Fibroblast of lung (primary cell): ENCODE measurements at places on chromosomes 12 and 14. TPM values are rescaled to one million over a fixed set of nuclear protein-coding genes. Genes with fewer than 3 reads are reported as not detected.

CHGA gene
- not detected in 2 replicates for total RNA-seq

REC8 gene
- 0.51 and 1.8 TPM in 2 replicates for total RNA-seq

VASH1 gene
- total RNA-seq = 4.5 and 6.2 TPM in 2 replicates

DNA sequence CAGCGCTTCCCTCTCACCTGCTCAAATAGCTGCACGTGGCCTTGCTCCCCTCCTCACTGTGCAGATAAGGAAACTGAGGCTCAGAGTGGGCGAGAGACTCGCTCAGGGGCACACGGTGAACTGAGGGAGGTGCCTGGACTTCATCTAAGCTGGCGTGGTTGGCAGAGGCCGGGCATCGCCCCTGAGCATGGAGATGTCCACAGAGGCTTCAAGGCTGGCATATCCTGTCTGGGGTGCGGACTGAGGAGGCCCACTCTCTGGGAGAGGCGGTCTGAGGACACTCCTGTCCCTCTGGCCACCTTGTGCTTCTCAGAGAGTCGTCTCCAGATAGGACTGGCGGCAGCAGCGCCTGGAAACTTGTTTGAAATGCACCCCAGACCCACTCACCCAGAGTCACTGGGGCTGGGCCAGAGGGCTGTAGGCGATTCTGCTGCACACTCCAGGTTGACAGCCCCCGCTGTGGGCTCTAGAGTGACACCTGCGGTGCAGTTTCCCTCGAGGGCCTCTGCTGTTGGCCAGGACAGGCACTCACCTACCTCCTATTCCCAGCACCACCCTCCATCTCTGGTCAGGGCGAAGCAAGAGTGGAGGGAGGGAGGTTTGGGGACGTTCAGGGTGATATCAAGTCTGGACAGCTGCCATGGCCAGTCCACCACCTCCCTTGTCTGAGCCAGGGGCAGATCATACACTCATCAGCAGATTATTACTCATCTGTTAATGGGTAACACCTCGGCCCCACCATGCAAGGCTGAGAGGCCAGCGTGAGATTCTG lies 11.2 kb upstream of the LBHD2 start:
- DNase-seq = no peak
- no peak overlapping the region for H3K27ac ChIP-seq
- no peaks in the 10 kb centered on the region for H3K36me3 ChIP-seq
- peaks cover 4% of the 10 kb centered on the region for H3K4me1 ChIP-seq

DNA sequence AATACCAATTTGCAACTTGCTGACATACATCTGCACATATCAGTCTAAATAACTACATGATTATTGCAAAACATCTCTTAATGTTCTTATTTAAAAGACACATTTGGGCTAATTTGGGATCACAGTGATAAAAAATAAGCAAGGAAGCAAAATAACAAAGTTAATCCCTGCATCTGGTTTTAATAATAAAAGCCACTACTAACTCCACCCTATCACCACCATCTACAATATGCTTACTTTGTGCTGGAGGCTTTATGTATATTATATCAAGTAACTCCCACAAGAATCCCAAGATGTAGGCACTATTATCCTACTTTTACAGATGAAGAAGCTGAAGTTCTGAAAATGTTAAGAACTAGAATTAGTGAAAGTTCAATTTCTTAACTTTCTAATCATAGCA lies 45.7 kb downstream of the TAOK3 start:
- peak; percentile 41 for DNase-seq
- no peaks in the 10 kb centered on the region for H3K27me3 ChIP-seq
- H3K4me1 ChIP-seq = peaks cover 21% of the 10 kb centered on the region
- H3K27ac ChIP-seq = no peak overlapping the region

- H3K27ac ChIP-seq = peak within 1 kb of the TSS; percentile 72
- peak within 1 kb of the TSS; percentile 96 for H3K4me3 ChIP-seq
- peaks cover 5% of the 10 kb centered on the region for H3K4me1 ChIP-seq
Measured at GRCh38 chr14:50116181-50116956, at the start of gene VCPKMT. TSS of gene VCPKMT (minus strand) at chr14:50116572. CDS start at chr14:50116552, 20 bp downstream.
